ENCODE measurements at places on chromosomes 2 and 18.

DNA sequence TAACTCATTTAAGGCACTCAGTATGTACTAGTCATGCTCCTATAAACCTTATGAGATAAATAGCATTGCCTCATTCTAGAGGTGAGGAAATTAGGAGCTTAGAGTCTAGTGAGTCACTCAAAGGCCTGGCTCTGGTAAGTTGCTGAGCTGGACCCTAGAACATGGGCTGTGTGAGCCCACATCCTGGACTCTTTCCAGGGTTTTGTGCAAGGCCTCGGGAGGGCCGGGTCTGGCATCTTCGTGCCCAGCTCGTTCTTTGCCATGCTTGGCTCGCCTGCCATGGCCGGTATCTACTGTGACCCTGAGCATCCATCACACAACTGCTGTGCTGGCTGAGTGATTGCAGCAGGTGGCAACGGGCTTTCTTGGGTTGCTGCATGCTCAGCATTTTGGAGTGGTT, 168.0 kb downstream of the LPIN1 start:
- H3K36me3 ChIP-seq: no peaks in the 10 kb centered on the region
- DNase-seq: no peak
- H3K27ac ChIP-seq: no peak overlapping the region
- H3K4me1 ChIP-seq: peaks cover 7% of the 10 kb centered on the region
- H3K4me3 ChIP-seq: no peak overlapping the region
- no peaks in the 10 kb centered on the region for H3K27me3 ChIP-seq

- no peak overlapping the region for H3K4me3 ChIP-seq
- peak overlapping the region; percentile 49 for H3K27ac ChIP-seq
- H3K4me1 ChIP-seq: peaks cover 75% of the 10 kb centered on the region
- no peaks in the 10 kb centered on the region for H3K27me3 ChIP-seq
- no peak for DNase-seq
- peaks cover 57% of the 10 kb centered on the region for H3K36me3 ChIP-seq
Measured at GRCh38 chr18:55435592-55435991, 152.4 kb downstream of the TCF4 start.

GRCh38 chr18:62486290-62486964, 36.4 kb upstream of the ZCCHC2 start:
- H3K36me3 ChIP-seq: no peaks in the 10 kb centered on the region
- peaks cover 17% of the 10 kb centered on the region for H3K4me1 ChIP-seq
- H3K4me3 ChIP-seq: no peak overlapping the region
- H3K27me3 ChIP-seq: peaks cover 20% of the 10 kb centered on the region

- peaks cover 28% of the 10 kb centered on the region for H3K36me3 ChIP-seq
- peaks cover 5% of the 10 kb centered on the region for H3K4me1 ChIP-seq
- DNase-seq: no peak
- H3K4me3 ChIP-seq: no peak overlapping the region
- peaks cover 4% of the 10 kb centered on the region for H3K27me3 ChIP-seq
Measured at GRCh38 chr2:131046028-131046917, 47.0 kb downstream of the FAM168B start.

DNA sequence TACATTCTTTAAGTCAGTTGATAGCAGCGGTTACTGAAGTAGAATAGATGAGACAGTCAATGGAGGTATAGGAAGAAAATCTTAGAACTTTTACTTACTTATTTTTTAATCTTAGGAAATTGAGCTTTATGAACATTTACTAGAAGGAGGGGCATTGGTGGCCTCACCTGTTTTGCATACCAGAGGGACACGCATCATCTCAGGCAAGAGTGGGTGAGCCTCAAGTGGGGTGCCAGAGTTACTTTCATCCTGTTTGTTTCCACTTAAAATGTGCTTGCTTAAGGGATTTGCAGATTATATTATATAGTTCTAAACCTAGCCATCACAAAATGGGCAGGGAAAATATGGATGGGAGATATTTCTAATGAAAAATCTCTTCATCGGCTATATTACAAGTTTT, 61.6 kb downstream of the WDR7 start:
- H3K4me1 ChIP-seq: peaks cover 14% of the 10 kb centered on the region
- DNase-seq: no peak
- H3K27ac ChIP-seq: no peak overlapping the region
- H3K36me3 ChIP-seq: no peaks in the 10 kb centered on the region
- no peak overlapping the region for H3K4me3 ChIP-seq

DNA sequence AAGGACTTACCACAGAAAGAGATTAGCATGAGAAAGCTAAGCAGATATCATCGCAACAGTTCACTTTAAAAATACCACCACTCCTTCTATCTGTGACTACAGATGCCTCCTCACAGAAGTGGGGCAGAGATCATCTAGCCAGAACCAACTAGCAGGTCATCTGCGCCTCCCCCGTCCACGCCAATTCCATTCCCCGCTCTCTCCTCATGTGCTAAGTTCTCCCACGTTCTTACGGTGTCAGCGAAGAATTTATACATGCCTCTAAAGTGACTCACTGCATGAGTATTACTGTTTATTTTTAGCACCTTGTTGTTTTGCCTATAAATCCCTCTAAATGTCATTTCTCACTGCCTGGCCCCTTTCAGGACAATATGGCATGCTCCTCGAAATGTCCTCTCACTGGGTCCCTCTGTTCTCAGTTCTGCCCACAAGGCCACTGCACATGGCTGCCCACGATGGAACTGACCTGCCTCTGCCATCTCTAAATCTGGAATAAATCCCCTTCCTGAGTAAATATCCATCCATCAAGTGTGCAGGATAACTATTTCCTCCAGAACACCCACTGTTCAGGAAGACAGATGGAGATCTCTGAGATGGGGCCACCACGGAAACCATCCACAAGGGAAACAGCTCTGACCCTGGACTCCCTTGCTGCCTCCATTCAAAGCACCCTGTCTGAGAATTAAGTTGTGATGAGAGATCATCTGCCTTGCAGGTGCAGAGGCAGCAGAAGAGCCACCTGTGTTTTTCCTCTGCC, 137.7 kb downstream of the IRS1 start:
- H3K27ac ChIP-seq: peak overlapping the region; percentile 79
- no peak overlapping the region for H3K4me3 ChIP-seq
- H3K27me3 ChIP-seq: peaks cover 3% of the 10 kb centered on the region
- H3K36me3 ChIP-seq: no peaks in the 10 kb centered on the region
- H3K4me1 ChIP-seq: peaks cover 49% of the 10 kb centered on the region

DNA sequence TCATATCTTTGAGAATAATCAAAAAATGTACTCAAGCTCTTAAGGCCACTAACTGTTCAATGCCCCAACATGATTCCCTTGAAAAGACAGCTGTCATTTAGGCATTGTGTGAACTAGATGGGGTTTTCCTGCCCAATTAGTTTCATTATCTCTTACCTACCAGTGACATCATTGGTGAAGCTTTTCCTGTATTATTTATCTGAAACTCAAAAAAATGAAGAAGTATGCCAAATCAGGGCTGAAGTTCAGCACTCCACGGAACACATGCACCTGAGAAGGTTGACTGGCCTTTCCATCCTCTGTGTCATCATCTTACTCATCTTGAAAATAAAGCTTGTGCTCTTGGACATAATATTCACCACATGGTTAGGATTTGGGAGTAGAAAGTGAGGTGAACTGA, 126.4 kb downstream of the TXNL1 start:
- no peak for DNase-seq
- peaks cover 4% of the 10 kb centered on the region for H3K27me3 ChIP-seq
- H3K4me3 ChIP-seq: no peak overlapping the region
- no peak overlapping the region for H3K27ac ChIP-seq
- peaks cover 43% of the 10 kb centered on the region for H3K4me1 ChIP-seq

DNA sequence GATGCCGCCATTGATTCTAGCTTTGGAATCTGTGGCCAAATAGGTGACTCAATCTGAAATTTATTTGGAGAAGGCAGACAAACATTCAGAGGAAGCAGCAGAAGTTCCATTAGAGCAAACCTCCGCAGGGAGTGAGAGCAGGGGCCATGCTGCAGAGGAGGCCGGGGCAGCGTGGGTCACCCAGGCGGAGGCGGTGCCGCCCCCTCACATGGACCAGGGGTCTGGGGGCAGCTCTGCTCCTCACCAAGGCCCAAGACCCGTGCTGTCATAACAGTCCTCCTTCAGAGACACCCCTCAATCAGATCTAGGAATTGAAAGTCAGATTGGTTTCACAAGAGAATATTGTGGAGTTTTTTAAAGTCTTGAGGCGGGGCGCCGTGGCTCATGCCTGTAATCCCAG, 92.4 kb downstream of the GBX2 start:
- H3K27me3 ChIP-seq: peaks cover 4% of the 10 kb centered on the region
- no peak overlapping the region for H3K4me3 ChIP-seq
- H3K36me3 ChIP-seq: peaks cover 15% of the 10 kb centered on the region
- no peak for DNase-seq

DNA sequence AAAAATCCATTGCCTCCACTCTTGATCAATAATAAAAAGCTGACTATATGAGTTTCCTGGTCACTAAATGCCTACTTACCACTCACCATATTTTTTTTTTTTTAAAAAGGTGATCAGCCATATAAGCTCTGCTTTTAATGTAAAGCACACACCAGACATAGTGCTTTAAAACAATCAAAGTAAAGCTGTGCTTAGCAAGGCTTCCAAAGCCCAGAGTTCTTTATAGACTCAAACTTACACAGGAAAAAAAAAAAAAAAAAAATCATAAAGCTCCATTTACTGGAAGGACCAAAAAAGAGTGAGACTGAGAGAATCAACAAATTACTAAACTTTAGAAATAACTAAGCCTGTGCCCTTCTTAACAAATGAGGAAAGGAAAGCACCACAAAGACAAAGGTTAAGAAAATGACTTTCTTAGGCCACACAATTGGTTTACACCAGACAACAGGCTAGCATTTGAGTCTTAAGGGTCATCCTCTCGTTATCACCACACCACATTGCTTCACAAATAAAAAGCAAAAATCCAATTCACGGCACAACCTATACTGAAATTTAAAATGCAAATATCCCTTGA, 11.2 kb downstream of the ACVR1 start:
- no peaks in the 10 kb centered on the region for H3K27me3 ChIP-seq
- peaks cover 10% of the 10 kb centered on the region for H3K36me3 ChIP-seq
- peaks cover 8% of the 10 kb centered on the region for H3K4me1 ChIP-seq
- no peak overlapping the region for H3K27ac ChIP-seq

DNA sequence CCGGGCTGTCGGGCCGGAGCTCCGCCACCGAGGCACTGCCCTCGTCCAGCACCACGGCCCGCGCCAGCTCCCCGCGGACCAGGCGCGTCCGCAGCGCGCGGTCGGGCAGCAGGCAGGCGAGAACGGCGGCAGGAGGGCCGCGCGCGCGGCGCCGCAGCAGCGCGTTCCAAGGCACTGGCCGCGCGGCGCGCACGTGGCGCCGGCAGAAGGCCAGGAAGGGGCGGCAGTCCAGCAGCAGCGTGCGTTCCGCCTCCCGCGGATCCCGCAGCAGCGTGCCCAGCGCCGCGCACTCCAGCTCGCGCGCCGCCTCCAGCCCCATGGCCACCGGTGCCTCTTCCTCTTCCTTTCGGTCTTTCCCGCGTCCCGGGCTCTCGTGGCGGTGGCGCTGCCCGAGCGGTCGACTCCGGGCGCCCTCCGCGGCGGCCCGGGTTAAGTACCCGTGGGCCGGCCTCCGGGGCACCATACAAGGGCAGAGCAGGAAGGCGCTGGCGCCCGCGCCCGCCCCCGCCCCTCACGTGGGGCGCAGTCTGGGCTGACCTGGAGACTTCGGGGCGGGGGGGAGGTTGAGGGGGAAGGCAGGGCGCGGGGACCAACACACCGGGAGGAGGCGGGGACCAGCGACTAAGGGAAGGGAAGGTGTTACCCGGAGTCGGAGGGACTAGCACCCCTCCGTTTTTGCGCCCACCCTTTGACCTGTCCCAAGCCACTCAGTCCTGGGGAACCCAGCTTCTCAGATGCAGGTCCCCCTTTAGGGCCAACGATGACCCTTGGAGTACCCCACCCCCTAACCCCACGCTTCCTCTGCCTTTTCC, at the start of gene DUSP2:
DUSP2 (minus strand) TSS at position 405 of the 812 bp plus-strand sequence; CDS start at position 319, 86 bp downstream.
- no peak within 1 kb of the TSS for H3K27ac ChIP-seq
- peak within 1 kb of the TSS; percentile 78 for H3K4me3 ChIP-seq
- peaks cover 40% of the 10 kb centered on the region for H3K4me1 ChIP-seq
- no peaks in the 10 kb centered on the region for H3K36me3 ChIP-seq

DNA sequence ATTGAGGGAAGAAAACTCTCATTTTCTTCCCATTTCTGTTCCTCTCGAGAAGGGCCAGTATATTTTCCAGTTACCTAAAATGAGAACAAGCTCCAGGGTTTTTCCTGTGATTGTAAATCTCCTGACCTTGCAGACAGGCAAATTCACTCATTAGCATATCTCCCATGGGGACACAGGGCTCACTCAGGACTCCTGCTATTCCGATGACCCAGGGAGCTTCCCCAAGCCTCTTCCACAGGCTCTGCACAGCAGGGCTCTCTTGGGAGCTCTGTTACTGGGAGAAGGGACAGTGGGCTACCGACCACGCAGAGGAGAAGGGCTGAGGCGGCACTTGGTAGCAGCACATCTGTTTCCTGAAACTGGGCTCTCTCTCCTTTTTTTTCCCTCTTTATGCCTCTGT, 135.2 kb upstream of the CAPN13 start:
- DNase-seq: no peak
- no peak overlapping the region for H3K27ac ChIP-seq
- H3K36me3 ChIP-seq: no peaks in the 10 kb centered on the region
- peaks cover 25% of the 10 kb centered on the region for H3K27me3 ChIP-seq
- H3K4me3 ChIP-seq: no peak overlapping the region

DNA sequence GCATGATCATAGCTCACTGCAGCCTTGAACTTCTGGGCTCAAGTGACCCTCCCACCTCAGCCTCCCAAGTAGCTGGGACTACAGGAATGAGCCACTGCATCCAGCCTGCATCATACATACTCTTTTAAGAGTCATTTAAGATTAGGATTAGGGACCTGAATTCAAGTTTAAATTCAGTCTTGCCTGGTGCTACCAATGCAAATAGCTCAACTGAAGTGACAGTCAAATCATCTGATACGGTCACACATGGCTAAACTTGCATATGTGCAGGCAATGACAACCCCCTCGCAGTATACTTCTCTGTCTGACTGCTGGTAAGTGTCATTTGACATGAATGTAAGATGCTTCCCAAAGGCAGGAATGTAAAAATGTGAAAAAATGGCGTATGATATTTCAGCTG, 31.8 kb upstream of the TMEM131 start:
- H3K36me3 ChIP-seq: no peaks in the 10 kb centered on the region
- no peak overlapping the region for H3K4me3 ChIP-seq
- no peak for DNase-seq
- H3K4me1 ChIP-seq: no peaks in the 10 kb centered on the region
- H3K27me3 ChIP-seq: peaks cover 8% of the 10 kb centered on the region

DNA sequence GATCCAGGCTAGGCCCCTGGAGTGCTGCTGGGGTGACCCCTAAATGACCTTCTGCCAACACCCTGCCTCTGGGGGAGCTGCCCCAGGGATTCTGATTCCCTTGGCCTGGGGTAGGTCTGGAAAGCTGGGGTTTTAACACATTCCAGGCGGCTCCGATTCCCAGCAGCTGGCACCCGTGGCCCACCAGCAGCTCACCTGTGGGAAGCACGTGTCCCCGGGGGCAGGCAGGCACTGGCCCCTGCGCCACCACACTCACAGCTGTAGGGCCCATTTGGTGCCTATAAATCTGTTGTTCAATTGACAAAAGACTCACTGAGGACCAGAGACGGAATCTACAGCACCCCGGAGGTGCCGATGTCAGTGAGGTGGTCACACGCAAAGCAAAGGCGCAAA, 4.1 kb upstream of the KLHL30 start:
- peaks cover 4% of the 10 kb centered on the region for H3K27me3 ChIP-seq
- DNase-seq: no peak
- H3K36me3 ChIP-seq: no peaks in the 10 kb centered on the region
- peaks cover 34% of the 10 kb centered on the region for H3K4me1 ChIP-seq
- H3K4me3 ChIP-seq: no peak overlapping the region

Data from nephron progenitor cell (in vitro differentiated cells).